Jurkat, Clone E6-1 (cell line): ENCODE measurements at places on chromosomes 5 and 9.

DNA sequence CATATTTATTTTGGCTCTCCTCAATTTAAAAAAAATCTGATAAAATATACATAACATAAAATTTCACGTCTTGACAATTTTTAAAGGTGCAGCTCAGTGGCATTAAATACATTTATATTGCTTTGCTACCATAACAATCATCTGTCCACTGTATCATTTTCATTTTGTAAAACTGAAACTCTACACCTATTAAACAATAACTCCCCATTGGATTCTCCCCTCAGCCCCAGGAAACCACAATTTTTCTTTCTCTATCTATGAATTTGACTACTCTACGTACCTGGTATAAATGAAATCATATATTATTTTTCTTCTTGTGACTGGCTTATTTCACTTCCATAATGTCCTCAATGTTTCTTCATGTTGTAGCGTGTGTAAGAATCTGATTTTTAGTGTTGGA, 563.5 kb downstream of the PRR16 start:
- no peak for DNase-seq

- no peak for DNase-seq
Observed at GRCh38 chr5:179385914-179386313, 40.7 kb upstream of the ADAMTS2 start.

- no peak for DNase-seq
Observed at GRCh38 chr5:133026664-133027153, 360 bp upstream of the ZCCHC10 start.

- DNase-seq = peak; percentile 26
Observed at GRCh38 chr9:94772144-94772543, 45.6 kb downstream of the AOPEP start.

DNA sequence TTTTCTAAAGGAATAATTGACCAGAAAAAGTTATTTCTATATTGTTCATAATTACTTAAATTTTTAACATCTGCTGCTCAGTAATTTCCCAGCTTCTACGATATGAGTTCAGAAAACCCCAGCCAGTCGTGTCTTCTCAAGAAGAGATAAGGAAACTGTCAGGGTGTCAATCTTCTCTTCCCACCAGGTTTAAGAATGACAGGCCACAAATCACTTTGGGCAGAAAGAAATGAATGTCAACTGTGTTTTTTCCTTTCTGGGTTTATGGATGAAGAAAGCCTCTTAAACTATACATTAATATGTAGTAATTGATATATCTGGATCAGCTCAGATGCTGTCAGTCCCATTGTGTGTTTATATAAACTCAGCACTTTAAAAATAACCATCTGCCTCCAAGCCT, 453.2 kb upstream of the NUDT12 start:
- no peak for DNase-seq

GRCh38 chr9:82991671-82992070, 71.3 kb downstream of the RASEF start:
- DNase-seq = no peak

GRCh38 chr5:52787600-52788504, at the start of the genes ITGA1 and PELO:
Gene ITGA1, plus strand, starts transcription at chr5:52787916. Its CDS starts 438 bp downstream, at chr5:52788354.
Gene PELO, plus strand, starts transcription at chr5:52787916. Its CDS starts 12,479 bp downstream, at chr5:52800395.
- DNase-seq = no peak

DNA sequence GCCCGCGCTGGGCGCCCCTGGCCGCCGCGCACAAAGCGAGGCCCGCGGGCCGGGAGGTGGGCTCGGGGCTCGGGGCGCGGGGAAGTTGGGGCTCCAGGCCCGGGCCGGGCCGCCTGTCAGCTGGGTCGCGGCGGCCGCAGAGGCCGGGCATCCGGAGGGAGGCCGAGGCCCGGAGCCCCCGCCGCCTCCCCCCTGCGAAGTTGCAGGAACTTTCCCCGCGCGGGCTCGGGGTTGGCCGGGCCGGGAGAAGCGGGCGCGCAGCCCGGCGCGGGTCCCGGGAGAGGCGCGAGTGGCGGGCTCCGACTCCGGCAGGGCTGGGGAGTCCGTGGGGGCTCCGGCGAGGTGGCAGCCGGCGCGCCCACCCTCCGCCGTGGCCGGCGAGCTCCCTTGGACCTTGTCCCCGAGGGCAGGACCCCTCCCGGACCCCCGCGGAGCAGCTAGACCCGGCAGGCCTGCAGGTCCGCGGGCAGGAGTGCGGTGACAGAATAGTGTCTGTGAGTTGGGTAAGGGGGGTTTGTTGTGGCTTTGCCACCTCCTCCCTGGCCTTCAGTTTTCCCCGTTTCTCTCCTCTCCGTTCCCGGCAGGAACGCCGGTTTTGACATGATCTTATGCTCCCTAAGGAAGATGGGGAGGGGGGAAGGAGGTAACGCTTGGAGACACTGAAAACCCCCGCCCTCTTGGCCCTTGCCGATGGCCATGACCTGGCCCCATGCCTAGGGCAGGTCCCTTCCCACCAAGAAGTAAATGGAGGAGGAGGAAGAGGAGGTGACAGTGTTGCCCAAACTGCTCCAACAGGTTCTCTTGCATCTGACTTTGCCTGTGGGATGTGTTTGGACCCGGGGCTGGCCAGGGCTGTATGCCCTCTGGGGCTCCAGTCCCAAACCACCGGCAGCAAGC, 942 bp downstream of the PHF2 start:
- no peak for DNase-seq

- no peak for DNase-seq
Observed at GRCh38 chr5:145068721-145069120, 766.4 kb downstream of the PRELID2 start.

DNA sequence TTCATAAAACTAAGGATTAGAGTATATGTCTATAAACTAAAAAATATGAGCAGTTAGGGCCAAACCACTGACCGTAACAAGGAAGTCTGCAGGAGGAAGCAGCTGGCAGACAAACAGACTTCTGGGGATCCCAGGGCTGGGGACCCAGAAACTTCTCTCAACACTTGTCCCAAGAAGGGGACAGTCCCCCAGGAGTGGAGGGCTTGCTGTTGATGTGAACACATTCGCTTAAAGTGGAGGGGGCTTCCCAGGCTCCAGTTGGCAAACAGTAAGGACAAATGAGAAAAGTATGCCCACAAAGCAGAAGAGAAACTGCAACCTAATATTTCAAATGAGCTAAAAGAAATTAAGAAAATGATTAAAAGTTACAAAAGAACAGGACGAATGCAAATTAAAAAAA, 83.7 kb downstream of the PDE8B start:
- no peak for DNase-seq

DNA sequence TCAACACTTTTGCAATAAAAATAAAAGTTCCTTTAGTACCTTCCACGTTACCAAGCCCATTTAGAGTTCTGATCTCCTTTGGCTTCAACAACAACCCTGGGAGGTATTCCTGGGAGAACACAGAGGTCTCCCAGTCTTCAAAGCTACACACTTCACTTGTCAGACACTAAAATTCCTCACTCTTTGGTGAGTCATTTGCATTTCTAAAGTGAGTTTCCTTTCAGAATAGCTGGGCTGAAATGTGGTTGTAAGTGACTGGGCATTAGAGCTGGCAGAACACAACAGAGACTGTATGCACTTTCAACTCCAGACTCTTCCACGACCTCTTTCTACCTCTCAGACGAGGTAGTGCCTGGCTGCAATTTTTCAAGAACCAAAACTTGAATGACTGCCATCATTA, 11.5 kb upstream of the F2RL1 start:
- no peak for DNase-seq

- DNase-seq = no peak
Observed at GRCh38 chr9:38733503-38733902, 13.6 kb upstream of the FAM240B start.

DNA sequence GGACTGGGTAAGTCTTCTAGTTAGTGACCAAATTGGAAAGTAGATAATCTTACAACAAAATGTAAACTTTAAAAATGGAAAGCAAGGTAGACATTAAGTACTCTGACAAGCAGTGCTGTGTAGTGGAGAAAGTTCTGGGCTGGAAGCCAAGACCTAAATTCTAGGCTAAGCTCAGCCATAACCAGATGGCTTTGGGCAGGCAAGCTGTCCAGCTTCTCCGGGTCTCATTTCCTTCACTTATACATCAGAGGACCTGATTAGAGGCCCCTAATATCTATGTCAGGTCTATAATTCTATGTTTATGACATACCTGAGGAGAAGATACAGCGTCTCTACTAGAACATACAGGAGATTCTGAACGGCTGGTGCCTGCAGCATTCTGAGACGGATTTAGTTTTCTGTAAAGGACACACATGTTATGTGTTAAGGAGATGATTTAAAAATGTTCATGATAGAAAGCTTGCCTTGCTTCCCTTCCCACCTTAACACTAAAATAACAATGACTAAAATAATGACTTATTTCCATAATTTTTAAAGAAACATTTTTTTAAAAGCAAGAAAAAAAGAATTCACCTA, 61.2 kb downstream of the ELL2 start:
- no peak for DNase-seq

GRCh38 chr9:108149326-108149725, 659.8 kb upstream of the KLF4 start:
- DNase-seq = no peak

DNA sequence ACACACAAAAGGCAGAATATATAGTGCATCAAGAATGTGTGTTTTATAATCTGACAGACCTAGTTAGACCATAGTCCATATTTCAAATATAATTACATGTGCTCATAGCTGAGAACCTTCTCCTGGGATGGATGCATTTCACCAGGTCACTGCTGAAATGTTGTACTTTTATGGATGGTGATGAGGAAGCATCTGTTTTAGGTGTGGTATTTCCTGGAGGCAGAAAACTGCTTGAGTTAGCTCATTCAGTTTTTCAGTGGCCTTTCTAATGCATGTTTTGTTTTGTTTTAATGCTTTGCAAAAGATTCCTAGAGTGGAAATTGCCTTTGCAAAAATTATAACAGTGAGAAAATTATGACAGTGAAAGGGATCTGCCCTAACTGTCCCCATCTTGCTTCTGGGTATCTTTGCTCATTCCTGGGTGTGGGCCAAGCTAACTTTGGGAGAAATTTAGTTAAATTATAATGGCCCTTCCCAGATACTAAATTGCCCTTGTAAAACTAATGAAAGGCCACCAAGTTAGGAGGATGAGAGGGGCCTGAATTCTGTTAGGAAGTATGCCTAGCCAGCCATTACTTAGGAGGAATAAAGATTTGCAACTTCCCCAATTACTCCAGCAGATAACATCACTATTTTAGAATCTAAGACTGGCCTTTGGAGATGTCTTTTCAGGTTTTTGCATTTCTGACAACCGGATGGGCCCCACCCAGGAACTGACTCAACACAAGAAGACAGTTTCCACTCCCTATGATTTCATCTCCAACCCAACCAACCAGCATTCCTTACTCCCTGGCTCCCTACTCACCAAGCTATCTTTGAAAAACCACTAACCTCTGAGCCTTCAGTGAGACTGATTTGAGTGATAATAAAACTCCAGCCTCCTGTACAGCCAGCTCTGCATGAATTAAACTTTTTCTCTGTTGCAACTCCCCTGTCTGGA, 7.0 kb upstream of the IL12B start:
- DNase-seq = no peak

- DNase-seq = no peak
Observed at GRCh38 chr5:61822584-61822983, 483.4 kb upstream of the KIF2A start.

- peak; percentile 57 for DNase-seq
Observed at GRCh38 chr9:119289740-119290433, 79.3 kb downstream of the BRINP1 start.

DNA sequence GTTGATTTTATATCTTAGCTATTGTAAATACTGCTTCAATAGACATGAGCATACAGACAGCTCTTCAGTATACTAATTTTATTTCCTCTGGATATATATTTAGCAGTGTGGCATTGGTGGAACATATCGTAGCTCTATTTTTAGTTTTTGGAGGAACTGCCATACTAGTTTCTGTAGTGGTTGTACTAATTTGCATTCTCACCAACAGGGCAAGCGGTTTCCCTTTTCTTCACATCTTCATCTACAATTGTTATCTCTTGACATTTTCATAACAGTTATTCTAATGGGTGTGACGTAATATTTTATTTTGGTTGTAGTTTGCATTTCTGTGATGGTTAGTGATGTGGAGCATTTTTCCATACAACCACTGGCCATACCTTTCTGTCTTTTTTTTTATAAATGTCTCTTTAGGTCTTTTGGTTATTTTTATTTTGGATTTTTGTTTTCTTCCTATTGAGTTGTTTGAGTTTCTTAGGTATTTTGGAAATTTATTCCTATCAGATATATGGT, 32.5 kb downstream of the TAF11L14 start:
- DNase-seq = no peak

GRCh38 chr9:93612052-93612795, 35.8 kb downstream of the PHF2 start:
- DNase-seq = no peak

GRCh38 chr5:74017112-74017511, 391.1 kb downstream of the ARHGEF28 start:
- no peak for DNase-seq

DNA sequence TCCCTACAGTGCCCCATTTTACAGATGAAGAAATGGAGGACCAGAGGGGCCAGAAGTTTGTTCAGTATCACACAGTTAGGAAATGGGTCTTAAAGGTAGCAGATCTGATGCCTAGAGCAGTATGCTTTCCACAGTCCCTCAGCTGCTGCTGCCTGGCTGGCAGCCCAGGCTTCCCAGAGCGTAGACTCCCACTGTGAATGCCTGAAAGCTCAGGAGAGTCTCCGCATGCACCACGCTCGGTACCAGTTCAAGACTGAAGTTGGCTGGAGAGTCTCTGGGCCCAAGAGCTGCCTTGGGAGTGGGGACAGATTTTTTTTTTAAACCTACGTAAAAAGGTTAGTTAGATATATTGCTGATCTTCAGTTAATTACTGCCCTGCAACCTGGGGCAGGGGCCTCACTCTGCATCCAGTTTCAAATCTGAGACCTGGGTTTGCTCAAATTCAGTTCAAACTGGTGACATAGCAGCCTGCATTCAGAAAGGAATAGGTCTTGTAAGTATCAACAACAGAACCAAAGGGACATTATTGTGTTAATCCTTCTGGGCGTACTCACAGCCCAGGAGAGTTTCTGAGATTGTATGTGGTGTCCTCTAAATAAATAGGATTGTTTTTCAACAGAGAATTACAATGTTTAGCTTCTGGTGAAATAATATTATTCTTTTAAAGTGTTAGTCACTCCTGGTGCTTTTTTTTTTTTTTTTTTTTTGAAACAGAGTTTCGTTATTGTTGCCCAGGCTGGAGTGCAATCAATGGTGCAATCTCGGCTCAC, 8.3 kb downstream of the NANS start:
- no peak for DNase-seq

GRCh38 chr9:129333617-129334104, 155.6 kb upstream of the IER5L start:
- no peak for DNase-seq

- DNase-seq = no peak
Observed at GRCh38 chr5:104955479-104955878, 1392.9 kb upstream of the NUDT12 start.

DNA sequence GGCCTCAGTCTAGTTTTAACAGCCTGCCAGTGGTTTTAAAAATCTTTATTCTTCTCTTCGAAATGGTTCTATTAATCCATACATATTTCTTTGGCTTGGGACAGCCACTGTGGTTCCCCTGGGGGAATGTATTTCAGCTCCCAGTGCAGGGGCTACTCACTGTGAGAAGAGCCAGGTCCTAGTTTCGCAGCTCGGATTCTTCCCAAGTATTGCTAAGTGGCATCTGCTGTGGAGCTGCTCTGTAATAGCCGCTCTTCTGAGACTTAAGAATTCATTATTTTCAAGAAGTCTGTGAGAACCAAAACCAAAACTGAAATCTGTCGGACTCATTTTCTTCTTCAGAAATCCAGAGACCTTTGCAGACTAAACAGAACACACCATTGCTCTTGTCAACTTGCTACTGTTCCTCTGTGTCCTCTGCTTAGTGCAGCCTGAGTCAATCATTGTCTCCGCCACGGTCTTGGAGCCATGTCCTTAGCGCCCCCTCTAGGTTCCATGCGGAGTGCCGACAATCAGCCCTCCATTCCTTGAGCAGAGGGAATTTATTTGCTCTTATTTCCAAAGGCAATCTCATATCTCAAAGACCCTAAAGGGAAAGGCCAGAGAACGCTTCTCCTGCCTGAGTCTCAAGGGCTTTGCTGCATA, 478.2 kb downstream of the SPATA31D1 start:
- DNase-seq = no peak
